Caudate nucleus (tissue), 63 donors: ENCODE measurements at places on chromosomes 5 and 9.
A peak's percentile ranks its signal among the peaks of the same experiment; 100 is the strongest.

GRCh38 chr9:108684288-108685025 is 171.3 kb downstream of the ACTL7B start:
- no peak for DNase-seq

- no peak for DNase-seq
Measured at GRCh38 chr5:61924251-61924650, 381.8 kb upstream of the KIF2A start.

DNA sequence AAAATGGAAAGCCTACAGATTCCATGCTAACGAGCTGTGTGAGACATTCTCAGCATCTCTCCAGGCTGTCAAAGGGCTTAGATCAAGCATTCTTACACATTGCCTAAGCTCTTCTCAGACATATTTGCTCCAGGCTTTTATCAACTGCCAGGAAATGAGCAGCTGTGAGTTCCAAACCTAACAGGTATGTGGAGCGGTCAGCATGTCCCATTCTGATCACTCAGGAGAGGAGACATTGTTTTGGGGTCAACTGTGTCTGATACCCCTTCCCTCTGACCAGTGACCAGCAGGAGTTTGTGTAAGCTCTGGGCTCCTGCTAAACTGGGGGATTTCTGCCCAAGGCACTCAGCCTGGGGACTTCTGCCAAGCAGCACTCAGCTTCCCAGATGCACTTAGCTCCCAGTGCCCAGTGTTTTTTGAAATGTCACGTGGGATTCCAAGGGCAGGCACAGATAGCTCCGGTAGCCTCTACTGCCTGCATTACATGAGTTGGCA is 229.1 kb downstream of the SEC61B start:
- DNase-seq = peak; percentile 9

DNA sequence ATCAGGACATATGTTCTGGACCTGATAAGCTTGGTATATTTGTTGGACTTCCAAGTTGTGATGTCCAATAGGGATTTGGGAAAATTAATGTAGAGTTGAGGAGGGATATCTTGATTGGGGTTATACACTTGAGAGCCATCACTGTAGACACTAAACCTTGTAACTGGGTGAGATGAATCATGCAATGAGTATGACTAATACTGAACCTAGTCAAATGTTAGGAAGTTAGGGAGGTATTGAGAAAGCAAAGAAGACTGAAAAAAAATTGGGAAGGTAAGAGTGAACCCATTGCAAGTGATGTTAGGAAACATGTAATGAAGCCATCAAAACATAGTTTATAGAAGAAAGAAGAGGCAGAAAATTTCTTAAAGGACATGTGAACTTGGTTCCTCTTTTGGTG is 668.4 kb upstream of the CDH9 start:
- no peak for DNase-seq

GRCh38 chr5:66440202-66440680 is 156.0 kb upstream of the MAST4 start:
- DNase-seq = no peak

DNA sequence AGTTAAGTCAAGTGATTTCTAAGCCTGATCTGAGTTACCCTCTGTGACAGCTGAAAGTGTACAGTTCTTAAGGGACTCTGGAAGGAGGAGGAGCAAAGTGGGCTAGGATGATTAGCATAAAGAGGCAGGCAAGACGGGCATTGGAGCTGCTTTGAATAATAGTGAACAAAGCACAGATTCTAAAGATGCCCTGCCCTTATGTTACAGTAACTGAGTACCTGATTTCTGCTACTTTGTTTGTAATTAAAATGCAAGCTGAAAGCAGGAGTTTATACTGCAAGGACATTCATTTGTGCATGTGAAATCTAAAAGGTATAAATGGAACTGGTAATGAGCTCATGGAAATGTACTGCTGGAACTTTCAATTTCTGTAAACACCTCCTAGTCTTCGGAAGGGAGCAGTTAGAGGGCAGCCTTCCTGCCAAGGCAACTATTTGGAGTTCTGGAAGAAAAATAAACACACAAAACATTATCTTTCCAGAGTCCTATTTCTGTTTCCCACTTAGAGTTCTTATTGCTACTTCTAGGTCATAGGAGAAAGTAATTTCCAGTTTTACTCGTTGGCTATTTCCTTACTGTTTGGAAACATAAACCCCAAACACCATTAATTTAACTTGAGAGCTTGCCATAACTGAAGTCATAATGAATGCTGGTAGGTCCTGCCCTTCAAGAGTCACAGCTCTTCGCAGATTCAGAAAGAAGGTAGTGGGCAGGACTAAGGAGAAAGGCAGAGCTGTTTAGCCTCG is at the start of gene RANBP3L:
Gene RANBP3L, minus strand, starts transcription at position 45 of the 746 bp plus-strand sequence. CDS start 486 bp downstream, outside the sequence.
- DNase-seq = no peak

DNA sequence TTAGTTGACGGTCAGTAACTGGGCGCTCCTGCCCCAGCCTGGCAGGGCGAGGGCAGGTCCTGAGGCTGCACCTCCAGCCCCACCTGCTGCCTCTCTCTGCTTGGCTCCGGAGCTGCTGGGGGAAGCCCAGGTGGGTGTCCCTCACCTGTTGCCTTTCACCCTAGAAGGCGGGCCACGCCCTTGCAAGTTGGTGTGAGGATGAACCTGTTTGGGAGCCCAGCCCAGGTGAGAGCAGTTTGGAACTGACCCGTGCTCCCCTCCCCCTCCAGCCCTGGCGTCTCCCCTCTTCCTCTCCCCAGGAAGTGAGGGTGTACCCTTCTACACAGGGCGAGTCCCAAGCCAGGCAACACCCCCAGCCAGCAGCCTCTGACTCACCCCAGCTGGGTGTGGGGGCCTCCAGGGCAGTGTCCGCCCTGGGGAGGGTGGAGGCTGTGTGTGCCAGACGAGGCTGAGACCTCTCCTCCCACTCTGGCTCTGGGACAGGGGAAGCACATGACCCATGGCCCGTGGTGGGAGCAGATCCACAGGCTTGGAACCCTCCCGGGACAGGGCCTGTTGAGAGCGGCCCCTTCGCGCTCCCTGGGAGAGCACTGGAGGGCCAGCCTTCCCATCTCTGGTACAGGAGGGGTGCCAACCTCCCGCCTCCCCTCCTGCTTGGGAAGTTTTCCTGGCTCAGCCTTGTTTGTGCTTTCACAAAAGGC is 10.4 kb downstream of the LRRC8A start:
- peak; percentile 81 for DNase-seq

- DNase-seq = no peak
Measured at GRCh38 chr5:159451197-159452052, 121.1 kb upstream of the IL12B start.

GRCh38 chr9:133238272-133238850 is 29.3 kb upstream of the OBP2B start:
- DNase-seq = no peak

- DNase-seq = peak; percentile 78
Measured at GRCh38 chr9:130834371-130835336, at the start of gene ABL1. Gene ABL1, plus strand, starts transcription at chr9:130835254. Its CDS starts 193 bp downstream, at chr9:130835447.

DNA sequence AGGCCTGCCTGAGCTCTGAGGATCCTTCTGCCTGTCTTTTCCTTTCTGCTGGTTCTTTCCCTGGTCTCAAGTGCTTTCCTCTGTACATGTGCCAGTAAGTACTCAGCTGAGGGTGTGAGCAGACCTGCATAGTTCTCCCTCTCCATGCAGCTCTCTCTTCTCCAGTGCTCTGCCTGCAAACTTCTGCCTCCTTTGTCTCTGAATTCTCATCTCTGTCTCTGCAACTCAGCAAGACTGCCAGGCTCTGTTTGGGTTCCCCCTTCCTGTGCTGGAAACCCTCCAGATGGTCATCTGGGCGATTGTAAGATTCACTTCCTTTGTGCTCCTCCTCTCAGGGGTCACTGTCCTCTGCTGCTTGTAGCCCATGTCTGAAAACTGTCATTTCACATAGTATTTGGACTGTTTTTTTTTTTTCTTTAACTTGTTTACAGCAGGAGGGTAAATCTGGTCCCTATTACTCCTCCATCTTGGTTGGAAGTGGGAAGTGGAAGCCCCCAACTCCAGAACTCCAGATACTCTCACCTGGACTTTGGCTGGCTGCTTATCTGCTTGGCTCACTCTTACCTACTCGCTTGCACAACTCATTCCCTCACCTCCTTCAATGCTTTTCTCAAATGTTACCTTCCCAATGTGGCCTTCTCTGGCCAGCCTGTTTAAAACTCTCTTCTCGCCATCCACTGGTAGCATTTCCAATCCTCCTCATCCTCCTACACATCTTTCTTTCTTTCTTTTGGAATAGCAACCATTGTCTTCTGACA is 175.3 kb upstream of the TBC1D2 start:
- no peak for DNase-seq

GRCh38 chr5:53749621-53750020 is 189.2 kb downstream of the NDUFS4 start:
- no peak for DNase-seq

GRCh38 chr9:100281676-100282387 is 70.9 kb downstream of the TEX10 start:
- DNase-seq = no peak

DNA sequence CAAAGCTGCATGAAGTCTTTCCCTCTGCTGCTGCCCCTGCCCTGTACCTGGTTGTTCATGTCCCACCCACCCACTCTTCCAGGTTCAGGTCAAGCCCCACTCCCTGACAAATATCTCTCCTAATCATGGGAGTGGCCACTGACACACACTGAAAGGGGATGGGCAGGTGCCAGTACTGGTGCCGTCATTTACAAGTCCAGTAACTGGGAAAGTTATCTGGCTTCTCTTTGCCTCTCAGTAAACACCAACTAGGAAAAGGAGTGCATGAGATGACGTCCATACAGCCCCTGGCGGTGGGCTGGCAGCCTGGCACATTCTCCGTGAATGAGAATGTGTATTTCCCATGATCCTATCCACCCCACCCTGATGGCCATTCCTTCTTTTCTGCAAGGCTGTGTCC is 225.2 kb downstream of the FSTL4 start:
- DNase-seq = no peak
